Activated gamma-delta T cell treated with anti-CD3 and anti-CD28 coated beads, Interleukin-2, amount 50 U/mL, for 16 hours (primary cell): ENCODE measurements at places on chromosomes 13 and 19.

DNA sequence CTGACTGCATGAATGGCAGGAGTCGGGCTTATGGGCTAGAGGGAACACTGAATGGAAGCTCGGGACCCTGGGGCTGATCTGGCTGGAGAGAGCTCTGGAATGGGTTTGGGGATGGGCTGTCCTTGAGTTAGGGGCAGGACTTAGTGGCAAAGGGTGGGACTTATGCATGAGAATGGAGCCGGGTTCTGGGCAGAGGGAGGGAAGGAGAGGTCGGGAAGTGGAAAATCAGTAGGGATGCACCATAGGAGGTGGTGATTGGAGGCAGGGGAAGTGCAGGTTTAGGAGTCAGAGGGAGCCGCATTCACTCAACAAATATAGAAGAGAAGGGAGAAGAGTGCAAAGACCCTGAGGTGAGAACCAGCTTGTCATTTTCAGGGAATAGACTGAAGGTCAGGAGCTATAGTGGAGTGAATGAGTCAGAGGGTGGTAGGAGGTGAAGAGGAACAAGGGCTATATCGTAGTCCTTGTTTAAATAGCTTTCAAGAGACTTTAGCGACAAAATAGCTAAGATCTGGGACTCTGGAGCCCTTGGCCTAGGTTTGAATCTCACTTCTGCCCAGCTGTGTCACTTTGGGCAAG, 748 bp downstream of the RAB4B start:
- DNase-seq = no peak

DNA sequence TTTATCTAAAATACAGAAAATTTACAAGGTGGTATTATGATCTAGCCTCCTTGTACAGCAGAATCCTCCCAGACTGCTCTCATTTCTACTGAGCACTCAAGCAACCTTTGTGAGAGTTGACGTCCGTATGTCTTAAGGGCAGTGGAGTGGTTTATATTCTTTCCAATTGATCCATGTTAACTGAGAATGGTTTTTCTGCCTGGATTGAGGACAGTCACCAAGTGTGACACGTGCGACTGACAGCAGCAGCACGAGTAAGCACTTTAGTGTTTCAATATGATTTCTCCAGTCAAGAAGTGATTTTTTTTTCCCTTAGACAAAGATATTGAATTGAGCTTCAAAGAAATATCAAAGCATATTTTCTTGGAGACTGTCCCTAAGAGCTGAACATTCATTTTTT, 901.7 kb downstream of the PCDH9 start:
- no peak for DNase-seq

- no peak for DNase-seq
These were observed 124.2 kb upstream of the SERP2 start for GRCh38 chr13:44249431-44249836.

DNA sequence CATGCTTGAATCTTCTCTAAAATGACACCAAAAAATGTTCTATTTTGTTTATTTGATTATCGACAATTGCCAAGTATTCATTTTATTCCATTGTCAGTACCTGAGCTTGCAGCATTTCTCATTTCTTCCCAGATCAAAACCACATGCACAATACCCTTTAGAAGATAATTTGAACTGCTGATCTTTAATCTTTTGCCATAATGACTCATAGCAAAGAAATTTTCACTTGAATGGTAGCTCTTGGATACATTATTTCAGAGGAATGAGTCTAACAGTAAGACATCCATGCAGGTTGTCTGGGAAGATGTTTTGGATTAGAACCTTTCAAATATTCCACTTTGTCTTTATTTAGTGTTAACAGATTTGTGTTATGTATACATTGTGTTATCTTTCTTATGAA, 42.0 kb upstream of the RXFP2 start:
- no peak for DNase-seq

- DNase-seq = no peak
These were observed 2.6 kb downstream of the KCNJ14 start for GRCh38 chr19:48458016-48458415.

DNA sequence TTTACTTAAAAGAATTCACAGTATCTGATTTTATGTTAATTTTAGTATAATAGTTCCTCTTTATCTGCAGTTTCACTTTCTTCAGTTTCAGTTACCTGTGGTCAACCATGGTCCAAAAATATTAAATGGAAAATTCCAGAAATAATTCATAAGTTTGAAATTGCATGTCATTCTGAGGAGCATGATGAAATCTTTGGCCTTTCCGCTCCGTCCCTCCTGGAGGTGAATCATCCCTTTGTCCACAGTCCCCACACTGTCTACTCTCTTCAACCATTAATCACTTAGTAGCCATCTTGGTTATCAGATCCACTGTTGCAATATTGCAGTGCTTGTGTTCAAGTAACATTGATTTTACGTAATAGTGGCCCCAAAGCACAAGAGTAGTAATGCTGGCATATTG, 26.9 kb downstream of the SLITRK6 start:
- DNase-seq = no peak

DNA sequence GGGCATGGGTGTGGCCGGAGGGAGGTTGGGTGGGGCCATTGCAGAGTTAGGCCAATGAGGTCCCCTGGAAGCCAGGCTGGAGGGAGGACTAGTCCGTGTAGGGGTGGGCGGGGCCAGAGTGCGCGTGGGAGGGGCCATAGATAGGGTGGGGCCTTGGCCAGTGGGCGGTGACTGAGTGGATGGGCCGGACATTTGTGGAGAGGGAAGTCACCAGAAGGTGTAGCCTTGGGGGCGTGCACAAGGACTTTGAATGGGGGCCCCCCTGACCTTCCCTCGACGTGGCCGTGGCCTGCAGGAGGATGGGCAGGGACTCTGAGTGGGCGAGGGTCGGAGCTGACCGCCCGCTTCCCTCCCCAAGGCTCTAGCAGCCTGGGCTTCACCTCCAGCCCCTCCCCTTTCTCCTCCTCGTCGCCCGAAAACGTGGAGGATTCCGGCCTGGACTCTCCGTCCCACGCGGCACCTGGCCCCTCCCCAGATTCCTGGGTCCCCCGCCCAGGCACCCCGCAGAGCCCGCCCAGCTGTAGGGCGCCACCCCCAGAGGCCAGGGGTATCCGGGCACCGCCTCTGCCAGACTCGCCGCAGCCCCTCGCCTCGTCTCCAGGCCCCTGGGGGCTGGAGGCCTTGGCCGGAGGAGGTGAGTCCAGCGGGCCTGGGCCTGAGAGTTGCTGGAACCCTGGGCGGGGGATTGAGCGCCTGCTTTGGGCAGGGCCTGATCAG, 16.5 kb upstream of the B3GNT3 start:
- DNase-seq = no peak
